ENCODE measurements at places on chromosomes 3 and 15.

- no peak for DNase-seq
Observed at GRCh38 chr3:99863588-99863987, 45.9 kb downstream of the CMSS1 start.

GRCh38 chr15:94621736-94622135 is 390.4 kb downstream of the MCTP2 start:
- DNase-seq = no peak

DNA sequence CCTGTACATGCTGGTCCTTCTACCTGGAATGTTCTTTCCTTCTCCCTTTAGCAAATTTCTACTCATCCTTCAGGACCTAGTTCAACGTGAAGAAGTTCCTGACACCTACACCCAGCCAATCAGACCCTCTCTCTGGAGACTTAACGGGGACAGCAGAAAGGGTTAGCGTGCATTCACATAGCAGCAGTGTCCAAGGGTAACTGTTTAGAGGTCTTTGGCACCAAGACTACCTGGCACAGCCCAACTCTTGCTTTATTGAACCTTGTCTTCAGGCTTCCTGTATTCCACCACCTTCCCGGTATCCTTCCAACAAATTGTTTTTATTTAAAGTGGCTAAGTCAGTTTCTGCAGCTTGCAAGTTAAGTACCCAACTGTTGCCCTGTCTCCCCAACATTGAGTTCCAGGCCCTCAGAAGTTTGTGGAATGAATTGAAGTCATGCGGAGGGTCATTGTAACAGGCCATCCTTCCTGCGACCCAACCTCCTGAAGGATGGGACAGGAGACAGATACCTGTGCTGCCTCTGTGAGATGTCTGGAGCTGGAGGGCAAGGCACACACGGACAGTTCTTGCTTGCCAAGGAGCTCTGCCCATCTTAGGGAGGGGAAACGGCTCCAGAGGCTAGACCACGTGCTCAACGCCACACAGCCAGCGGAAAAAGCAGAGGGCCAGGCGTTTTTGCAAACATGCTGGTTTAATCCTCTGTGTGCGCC is 14.4 kb upstream of the WNT7A start:
- DNase-seq = no peak

GRCh38 chr15:94523873-94524272 is 292.5 kb downstream of the MCTP2 start:
- no peak for DNase-seq

- no peak for DNase-seq
Observed at GRCh38 chr15:75661100-75661755, 13.5 kb downstream of the SNX33 start.

GRCh38 chr3:101824702-101825101 is 24.6 kb upstream of the NFKBIZ start:
- no peak for DNase-seq

DNA sequence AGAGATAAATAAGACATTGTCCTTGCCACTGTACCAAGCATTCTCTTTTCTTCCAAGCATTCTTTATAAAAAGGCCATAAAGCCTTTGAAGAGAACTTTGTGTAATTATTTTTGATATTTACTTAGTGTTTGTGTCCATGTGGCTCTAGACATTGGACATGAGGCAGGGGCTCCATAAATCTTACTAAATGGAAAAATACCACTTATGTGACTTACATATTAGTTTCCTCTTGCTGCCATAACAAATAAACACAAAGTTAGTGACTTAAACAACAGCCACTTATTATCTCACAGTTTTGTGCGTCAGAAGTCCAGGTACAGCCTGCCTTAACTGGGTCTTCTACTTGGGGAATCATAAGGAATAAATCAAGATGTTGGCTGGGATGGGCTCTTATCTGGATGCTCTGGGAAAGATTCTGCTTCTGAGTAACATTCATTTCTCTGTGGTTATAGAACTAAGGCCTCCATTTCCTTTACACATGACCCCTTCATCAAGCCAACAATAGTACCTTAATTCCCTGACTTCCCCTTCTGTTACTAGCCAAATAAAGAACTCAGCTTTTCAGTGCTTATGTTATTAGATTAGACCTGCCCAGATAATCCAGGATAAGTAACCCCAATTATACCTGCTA is 59.9 kb upstream of the COL8A1 start:
- DNase-seq = no peak

- peak; percentile 62 for DNase-seq
Observed at GRCh38 chr3:53196575-53197407, 35.8 kb downstream of the PRKCD start.

DNA sequence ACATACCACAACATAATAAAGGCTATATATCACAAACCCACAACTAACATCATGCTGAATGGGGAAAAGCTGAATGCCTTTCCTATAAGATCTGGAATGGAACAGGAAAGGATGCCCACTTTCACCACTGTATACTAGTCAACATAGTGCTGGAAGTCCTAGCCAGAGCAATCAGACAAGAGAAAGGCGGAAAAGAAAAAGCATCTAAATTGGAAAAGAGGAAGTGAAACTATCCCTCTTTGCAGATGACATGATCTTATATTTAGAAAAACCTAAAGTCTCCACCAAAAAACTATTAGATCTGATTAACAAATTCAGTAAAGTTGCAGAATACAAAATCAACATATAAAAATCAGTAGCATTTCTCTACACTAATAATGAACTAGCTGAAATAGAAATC is 14.6 kb upstream of the PIK3CA start:
- no peak for DNase-seq

DNA sequence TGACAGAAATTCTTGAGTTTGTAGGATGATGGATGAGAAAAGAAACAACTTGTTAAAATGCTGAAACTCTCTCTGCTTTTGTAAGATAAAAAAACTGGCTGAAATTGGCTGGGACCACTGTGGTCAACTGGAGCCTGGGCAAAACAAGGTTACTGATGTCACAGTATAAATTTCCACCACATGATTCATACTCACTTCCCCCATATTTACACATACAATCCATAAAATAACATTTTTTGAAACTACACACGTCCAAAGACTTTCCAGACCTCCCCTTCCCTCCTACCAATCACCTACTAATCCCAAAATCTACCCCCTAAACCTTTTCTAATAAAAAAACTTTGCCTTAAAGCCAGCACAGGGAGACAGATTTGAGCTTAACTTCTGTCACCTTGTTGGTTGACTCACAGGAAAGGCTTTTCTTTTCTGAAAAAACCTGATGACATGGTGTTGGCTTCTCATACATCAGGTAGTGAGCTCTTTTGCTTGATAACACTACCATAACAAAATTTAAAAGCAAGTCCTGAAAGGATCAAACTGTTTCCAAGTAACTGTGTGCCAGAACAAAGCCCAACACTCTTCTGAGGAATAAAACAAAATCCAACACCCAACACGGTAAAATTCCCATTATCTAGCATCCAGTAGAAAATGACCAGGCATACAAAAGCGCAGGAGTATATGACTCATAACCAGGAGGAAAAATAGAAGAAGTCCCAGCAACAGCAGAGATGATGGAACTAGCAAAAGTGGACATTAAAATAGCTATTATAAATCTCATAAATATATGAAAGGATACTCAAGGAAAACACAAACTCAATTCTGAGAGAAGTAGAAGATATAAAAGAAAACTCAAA is 87.3 kb upstream of the SNRK start:
- DNase-seq = no peak
